ENCODE measurements at places on chromosomes 1 and 21.

DNA sequence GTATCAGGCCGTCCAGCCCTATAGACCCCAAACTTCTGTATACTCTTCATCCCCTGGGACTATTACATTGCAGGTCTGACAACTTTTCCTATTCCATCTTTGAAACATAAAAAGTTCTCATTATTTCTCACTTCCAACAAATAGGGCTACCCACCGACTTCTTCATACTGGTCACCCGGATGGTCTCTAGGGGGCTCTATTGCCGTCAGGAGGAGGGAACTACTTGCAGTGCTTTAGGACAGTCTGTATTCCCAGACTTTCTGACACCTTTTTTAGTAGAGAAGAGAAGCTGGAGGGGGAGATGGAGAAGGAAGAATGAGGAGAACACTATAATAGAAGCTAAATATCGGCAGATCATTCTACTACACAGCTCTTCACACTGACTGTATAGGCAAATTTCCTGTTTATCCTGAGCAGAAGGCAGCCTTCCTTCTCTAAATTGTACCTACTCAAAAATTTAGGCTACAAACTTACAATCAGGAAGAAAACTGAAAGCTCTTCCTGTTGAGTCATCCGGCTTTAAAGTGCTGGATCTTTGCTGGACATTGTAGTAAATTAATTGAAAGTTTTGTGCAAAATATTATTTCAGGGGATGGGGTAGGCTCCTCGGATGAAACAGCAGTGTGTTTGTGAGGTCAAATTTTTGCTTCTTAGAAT lies 54.6 kb downstream of the CDC7 start:
- no peak for DNase-seq

- DNase-seq = no peak
Observed at GRCh38 chr1:205913451-205914154, 29.7 kb downstream of the SLC26A9 start.

DNA sequence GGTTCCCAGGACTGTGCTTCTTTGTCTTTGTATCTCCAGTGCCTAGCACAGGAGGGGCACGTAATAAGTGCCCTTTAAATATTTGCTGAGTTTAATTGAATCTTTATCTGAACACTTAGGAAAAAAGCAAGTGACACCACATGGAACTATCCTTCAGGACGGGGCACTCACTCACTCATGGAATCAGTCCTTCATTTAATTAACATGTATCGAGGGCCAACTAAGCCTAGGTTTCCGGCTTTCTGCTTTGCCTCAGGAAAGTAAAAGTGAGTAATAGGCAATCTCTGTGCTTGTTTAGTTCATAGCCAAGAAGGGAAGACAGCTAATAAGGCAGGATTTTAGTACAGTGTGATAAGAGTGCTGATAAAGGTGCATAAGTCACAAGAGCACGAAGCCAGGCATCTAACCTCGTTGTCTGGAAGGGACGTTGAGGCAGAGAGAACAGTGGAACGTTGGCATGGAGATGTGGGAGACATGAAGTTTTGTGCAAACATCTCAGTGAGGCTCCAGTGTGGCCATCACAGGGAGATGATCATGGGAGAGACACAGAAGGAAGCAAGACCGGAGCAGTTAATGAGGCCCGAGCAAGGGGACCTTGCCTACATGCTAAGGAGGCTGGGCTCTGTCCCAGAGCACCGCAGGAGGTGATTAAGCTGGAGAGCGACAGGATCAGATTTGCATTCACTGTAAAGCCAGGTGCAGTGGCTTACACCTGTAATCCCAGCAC lies 54.1 kb upstream of the TRIM67 start:
- DNase-seq = no peak

DNA sequence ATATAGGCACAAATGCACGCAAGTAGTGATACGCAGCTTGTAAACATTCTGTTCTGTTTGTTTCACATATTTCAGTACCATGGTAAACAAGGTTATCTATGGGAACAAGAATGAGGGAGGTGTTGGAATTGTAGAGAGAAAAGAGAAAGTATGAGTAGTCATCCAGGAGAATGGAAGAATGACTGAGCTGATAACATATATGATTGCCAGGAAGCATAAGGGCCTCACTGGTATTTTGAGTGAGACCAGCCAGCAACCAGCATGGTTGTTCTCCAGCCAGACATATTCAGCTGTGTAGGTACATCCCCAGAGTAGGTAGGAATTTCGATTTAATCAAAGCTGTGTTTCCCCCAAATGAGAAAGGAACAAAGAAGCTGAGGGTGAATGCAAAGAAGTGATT lies 58.9 kb upstream of the ARTN start:
- no peak for DNase-seq

- no peak for DNase-seq
Observed at GRCh38 chr1:225461533-225462428, 33.9 kb upstream of the LBR start.

DNA sequence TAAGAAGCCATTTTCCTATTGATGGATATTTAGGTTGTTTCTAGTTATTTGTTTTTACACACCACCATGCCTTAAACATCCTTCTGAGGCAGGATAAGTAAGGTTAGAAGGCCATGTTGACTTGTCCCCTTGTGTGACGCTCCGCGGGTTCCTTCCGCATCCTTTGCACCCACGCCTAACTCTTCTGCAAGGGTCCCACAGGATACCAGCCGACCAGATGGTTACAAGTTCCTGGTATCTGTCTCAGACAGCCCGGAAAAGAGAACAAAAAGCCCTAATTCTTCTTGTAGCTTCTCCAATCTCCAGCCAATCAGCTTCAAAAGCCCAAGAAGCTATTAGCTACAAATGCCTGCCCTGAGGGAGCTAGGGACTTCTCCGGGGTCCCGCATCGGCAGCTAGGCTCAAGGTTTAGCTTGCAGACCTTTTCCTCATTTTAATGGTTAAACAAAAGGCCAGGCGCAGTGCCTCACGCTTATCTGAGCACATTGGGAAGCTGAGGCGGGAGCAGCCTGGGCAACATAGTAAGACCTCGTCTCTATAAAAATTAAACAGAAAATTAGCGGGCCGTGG lies 4.9 kb upstream of the OTUD3 start:
- DNase-seq = no peak

GRCh38 chr1:20358761-20359263 lies 68.1 kb downstream of the VWA5B1 start:
- DNase-seq = no peak

DNA sequence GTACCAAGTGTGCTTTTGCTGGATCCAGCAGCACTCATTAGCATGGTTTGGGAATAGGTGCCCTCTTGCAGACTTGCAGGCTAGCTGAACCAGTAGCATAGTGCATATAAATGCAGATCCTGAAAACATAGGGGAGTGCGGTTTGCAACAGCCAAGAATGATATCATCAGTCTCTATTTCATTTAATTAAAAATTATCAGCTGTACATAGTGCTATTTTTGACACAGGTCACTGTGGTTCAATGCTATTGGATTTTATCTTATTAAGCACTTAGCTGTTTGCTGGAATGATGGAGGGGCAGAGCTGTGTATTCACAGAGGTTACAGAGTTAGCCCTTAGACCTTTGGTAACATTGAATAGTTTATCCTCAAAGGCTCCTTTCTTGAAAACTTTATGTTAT lies 43.6 kb downstream of the CYYR1 start:
- DNase-seq = no peak

DNA sequence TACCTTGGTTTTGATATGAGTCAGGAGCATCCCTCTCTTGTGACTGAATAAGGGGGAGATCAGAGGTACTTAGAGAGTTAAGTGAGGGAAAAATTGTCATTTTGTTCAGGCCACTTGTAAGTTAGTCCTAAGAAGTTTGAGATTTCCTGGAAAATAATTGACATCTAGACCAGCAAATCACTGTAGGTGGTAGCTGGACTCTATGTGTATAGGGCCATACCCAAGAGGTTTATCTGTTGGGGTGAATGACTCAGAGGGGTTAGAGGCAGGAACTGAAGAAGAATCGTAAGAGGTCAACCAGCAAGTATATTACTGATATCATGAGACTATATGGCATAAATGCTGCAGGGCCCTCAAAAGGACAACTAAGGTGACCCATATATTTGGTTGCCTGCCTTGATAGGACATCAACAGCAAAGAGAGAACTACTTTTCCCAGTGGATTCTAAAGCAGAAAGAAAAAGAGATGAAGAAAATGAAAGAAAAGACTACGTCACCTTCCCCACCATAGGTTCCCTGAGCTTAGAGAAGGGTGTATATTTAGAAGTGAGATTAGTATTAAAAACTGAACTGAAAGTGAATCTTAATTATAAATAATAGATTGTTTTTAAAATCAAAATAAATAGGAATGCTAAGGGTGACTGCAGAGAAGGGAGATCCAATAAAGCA lies 8.0 kb upstream of the RNPC3 start:
- DNase-seq = no peak

DNA sequence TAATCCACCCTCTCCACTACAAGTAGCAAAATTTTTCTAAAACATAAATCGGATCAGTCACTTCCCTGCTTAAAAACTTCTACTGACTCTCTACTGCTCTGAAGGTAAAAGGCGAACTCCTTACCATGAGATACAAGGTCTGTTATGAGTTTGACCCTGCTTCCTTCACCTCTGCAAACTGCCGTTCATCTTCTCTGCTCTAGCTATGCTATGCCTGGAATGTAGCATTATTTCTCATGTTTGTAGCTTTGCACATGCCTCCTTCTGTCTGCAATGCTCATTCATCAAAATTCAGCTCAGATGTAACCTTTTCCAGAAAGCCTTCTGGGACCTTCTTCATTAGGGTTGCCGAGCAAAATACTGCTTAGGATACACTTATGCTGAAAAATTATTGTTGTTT lies 30.8 kb downstream of the RPL5 start:
- no peak for DNase-seq

- no peak for DNase-seq
Observed at GRCh38 chr1:114033216-114033706, 54.0 kb downstream of the OLFML3 start.

DNA sequence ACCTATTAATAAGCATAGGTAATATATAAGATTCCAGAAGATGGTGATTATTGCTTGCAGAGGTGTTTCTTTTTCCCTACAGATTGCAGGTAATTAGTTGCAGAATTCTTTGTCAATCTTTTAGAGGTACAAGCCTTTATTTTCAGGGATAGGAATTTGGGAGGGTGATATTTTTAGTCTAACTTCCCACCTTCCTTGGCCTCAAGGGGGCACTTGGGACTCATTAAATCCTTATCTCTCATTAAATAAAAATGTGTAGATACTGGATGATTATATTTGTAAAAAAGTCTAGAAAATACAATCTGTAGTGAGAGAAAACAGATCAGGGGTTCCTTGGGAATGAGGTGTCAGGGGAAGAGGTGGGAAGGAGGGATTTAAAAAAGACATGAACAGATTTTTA lies 179.2 kb downstream of the PATJ start:
- no peak for DNase-seq
